ENCODE measurements at places on chromosomes 3 and 15.

GRCh38 chr3:25385807-25386460 is 42.1 kb upstream of the RARB start:
- DNase-seq = no peak

DNA sequence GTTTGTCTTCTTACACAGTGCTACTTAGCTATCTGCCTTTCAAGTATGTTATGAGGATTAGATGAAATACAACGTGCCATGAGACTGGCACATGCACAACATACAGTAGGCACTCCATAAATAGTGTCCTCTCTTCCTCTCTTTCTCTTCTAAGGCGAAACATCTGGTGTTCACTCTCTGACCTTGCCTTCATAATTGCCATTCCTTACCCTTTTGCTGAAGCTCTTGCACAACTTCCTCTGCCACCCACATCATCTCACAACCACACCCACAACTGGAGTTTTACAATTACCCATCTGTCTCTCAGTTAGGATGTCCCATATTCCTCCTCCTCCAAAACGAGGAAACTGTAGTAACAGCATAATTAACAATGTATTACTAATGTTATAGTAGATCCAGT is 26.4 kb upstream of the ACP3 start:
- no peak for DNase-seq

DNA sequence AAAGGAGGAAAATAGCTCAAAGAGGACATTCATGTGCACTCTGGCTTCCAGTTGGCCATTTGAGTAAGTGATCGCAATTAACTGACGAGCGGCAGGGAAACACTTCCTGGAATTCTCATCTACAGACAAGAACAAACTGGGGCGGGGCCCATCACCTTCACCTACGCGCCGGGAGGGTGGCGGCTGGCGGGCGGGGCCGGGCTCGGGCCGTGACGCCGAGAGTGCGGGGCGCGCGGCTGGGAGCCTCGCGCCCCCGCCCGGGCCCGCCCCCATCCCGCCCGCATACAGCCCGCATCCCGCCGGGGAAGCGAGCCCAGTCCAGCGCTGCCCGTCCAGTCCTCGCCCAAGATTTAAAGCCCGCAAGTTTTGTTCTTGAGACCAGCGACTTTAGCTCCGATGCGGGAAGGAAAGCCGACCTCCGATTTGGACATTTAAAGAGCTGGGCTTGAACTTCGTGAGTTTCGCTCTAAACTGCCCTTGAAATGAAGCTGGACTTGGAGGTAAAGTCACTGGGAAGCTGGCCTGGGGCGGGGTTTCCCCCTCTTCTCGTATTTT is at the start of gene B3GNT5:
Gene B3GNT5, plus strand, starts transcription at position 281 of the 555 bp plus-strand sequence. CDS start 16,546 bp downstream, outside the sequence.
- peak; percentile 94 for DNase-seq

DNA sequence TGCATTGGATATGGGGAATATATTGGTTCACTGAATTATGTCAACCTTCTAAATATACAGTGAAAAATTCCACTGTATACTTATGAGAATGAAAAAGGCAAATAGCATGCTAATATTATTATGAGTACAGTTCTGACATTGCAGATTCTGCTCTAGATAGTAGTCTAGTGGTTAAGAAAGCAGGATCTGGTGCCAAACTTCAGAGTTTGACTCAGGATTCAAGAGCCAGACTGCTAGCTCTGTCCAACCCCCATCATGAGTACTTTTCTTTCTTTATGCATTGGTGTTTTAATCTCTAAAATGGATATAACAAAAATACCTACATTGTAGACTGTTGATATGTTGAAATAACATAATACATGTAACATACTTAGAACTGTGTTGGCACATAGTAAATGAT is 57.3 kb upstream of the PLSCR4 start:
- no peak for DNase-seq

DNA sequence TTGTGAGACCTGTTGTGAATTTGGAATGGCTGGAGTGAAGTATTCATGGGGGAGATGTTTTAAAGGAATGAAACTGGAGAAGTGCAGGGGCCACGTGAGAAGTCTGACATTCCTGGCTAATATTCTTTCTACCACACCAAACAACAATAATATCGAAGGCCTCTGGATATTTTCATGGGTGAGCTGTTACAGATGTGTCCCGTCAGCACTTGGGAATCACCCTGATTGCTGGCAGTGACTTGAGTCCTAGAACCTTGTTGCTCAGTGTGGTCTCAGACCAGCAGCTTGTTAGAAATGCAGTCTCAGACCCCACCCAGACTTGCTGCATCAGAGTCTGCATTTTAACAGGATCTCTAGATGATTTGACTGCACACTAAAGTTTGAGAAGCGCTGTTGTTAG is 113.8 kb downstream of the ITPR1 start:
- no peak for DNase-seq

- no peak for DNase-seq
Observed at GRCh38 chr3:111303760-111304159, 232.1 kb downstream of the NECTIN3 start.

- no peak for DNase-seq
Observed at GRCh38 chr15:94306700-94307650, 75.6 kb downstream of the MCTP2 start.

GRCh38 chr15:38668898-38669391 is 104.3 kb upstream of the RASGRP1 start:
- no peak for DNase-seq

- peak; percentile 59 for DNase-seq
Observed at GRCh38 chr3:13091898-13092611, 18.8 kb upstream of the IQSEC1 start.

DNA sequence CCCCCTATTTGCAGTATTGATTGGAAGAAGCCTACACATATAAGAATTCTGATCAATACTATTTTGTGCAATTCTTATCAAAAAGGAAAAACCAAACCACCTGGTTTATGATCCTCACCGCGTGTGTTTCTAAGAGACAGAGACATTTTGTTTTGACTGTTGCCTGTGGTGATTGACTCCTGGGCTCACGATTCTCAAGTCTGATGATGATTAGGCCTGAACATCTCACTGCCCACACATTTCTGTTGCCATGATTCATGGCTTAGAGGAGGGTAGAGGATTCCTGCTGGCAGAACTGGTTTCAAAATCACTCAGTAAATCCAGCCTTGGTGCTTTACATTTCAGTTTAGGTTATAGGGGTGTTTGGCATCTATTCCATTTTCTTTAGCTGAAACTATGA is 88.3 kb upstream of the UBE3A start:
- no peak for DNase-seq

GRCh38 chr3:5021116-5022092 is 42.2 kb downstream of the BHLHE40 start:
- no peak for DNase-seq

- no peak for DNase-seq
Observed at GRCh38 chr3:186413615-186414415, 51.8 kb upstream of the DGKG start.

DNA sequence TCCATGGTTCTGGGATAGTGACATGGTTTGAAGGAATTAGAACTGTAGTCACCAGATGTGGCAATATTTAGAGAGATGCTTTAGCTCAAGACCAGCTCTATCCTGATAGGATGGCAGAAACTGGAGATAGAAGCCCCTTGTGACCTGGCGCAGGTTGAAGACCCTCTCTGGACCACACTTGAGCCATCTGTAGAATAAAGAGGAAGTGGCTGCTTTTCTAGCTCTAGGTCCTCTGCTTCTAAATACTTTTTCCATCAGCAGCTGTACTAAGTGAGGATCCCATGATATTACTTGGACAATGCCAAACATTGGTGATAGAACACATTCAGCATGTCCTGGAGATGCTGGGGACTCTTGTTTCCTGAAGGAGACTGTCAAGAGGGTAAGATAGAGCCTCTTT is 172.6 kb downstream of the PDCD6IP start:
- no peak for DNase-seq

- DNase-seq = no peak
Observed at GRCh38 chr3:11481556-11481955, 162.2 kb downstream of the VGLL4 start.

- no peak for DNase-seq
Observed at GRCh38 chr3:171266740-171267073, 193.5 kb downstream of the TNIK start.

- no peak for DNase-seq
Observed at GRCh38 chr3:2523281-2523836, 424.7 kb downstream of the CNTN4 start.

DNA sequence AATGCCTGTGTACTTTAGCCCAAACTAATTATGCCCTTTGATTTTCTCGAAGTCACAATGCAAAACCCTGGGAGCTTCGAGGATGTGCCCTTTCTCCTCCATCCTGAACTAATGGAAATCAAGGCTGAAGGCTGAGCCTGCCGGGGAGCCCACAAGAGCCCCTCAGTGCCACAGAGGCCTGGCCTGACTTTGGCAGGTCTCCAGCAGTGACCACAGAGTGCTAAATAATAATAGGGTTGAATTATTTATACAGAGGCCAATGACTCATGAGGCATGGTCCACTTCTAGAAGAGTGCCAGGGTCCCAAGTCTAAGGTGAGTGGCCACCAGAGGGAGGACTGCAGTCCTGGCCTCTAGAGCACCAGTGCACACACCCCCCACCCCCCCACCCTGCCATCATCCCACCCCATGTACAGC is 19.1 kb upstream of the GLCE start:
- no peak for DNase-seq

DNA sequence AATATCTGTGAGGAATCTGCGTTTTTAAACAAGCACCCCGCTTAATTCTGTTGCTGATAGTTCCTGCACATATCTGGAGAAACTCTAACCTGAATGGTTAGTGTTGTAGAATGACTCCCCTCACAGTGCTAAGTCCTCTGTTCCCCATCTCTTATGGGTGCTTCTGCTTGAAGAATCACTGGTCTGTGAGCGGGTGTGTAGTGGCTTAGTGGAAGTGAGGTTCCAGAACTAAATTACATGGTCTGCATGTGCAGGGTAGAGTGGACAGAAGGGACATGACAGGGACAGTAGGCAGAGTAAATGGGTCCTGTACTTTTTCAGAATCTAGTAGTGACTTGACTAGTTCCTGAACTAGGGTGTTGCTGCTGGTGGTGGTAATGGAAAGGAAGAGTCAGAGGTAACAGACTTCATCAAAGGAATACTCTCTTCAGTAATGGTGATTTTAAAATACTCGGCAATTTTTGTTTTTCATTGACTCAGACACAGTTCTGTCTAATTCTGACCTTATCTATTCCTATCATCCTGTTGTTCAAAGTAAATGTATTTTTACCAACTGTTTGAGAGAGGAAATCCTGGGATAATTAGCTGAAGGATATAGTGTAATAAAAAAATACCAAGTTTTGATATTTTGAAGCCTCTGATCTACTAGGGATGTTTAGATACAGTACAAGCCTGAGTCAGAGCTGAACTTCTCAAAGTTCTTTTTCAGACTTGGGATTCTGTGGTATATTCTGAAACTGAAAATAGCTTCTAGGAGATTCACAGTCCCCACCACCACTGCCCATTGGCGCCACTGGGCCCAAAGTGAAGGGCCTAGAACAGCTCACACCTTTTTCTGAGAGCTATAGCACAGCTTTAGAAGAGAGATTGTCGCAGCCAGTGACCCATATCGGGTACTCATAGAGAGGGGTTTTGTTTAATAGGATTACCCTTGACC is 55.5 kb downstream of the FNDC3B start:
- DNase-seq = no peak

GRCh38 chr3:49276475-49277382 is at the start of gene C3orf62:
Gene C3orf62, minus strand, starts transcription at chr3:49277232. Its CDS starts 360 bp downstream, at chr3:49276872.
- no peak for DNase-seq

- no peak for DNase-seq
Observed at GRCh38 chr3:82637574-82637973, 876.1 kb upstream of the GBE1 start.

DNA sequence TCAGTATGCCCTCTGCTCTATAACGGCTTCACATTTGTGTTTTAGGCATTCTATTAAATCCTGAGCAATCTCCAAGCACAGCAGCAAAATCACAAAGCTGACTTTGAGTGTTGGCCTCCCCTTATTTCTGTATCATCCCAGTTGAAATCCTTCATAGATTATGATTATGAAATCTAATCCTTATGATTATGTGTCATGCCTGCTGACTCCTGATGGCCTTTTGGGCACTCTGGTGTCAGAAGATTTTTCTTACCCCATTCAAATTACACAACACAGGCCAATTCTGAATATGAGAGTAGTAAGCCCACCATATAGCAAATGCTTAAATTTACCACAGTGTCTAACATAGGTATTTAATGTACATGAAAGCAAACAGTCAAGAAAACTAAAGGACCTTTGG is 34.3 kb downstream of the CDV3 start:
- DNase-seq = no peak

GRCh38 chr3:15591242-15591641 is 10.1 kb downstream of the HACL1 start:
- no peak for DNase-seq

DNA sequence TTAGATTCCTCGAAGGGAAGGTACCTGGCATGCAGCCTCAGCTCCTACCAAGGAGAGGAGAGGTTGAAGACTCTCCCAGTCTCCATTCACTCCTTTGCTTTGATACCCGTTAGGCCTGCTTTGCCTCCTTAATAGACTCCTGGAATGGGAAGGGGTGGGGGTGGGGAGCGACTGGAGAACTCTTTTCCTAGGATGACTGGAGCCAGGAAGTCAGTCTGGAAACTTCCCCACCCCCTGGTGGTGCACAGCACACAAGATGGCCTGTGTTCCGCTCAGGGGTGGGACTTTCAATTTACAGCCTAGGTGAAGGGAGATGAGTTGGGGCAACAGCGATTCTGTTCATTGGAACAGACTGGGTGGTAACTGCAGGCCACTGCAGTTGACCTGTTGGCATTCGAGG is 21.4 kb upstream of the CELF6 start:
- no peak for DNase-seq

DNA sequence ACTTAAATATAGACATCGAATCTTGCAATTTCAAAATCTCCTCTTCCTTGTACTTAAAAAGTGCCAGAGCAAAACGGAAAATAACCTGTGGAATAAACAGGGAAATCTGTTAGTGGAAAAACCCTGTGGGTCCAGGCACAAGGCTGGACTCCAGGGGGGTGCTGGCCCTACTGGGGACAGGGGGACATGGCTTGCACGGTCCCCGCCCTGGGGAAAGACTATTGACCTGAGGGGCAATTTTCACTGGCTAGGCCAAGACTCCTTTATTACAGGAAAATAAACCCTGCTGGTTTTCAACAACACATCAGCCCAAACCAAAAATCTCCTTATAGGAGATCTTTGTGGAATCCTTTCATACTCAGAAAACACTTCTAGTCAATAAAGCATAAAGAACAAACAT is 75.9 kb downstream of the TBC1D2B start:
- DNase-seq = no peak

- DNase-seq = no peak
Observed at GRCh38 chr3:45773072-45773471, 23.3 kb downstream of the SLC6A20 start.

- no peak for DNase-seq
Observed at GRCh38 chr15:70795311-70795665, 31.9 kb upstream of the UACA start.

GRCh38 chr3:127915115-127915936 is at the start of gene KBTBD12:
Gene KBTBD12, plus strand, starts transcription at chr3:127915232. Its CDS starts 7,830 bp downstream, at chr3:127923062.
- DNase-seq = no peak

All from NCI-H2081 (cell line).